ENCODE measurements at places on chromosomes 5 and 9.

DNA sequence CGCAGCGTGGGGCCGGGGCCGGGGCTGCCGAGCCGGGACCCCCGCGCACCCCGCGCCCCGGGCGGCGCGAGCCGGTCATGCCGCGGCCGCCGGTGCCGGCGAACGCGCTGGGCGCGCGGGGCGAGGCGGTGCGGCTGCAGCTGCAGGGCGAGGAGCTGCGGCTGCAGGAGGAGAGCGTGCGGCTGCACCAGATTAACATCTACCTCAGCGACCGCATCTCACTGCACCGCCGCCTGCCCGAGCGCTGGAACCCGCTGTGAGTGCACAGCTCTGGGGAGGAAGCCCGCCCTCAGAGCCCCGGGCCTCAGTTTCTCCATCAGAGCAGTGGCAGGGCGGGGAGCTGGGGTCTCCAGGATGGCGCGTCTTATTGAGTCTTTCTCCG, 335 bp downstream of the GALNT12 start:
- no peak for DNase-seq

- DNase-seq, result no peak
Measured at GRCh38 chr5:63323926-63324325, 638.3 kb downstream of the HTR1A start.

GRCh38 chr5:140341591-140341990, 4.8 kb downstream of the HBEGF start:
- no peak for DNase-seq

DNA sequence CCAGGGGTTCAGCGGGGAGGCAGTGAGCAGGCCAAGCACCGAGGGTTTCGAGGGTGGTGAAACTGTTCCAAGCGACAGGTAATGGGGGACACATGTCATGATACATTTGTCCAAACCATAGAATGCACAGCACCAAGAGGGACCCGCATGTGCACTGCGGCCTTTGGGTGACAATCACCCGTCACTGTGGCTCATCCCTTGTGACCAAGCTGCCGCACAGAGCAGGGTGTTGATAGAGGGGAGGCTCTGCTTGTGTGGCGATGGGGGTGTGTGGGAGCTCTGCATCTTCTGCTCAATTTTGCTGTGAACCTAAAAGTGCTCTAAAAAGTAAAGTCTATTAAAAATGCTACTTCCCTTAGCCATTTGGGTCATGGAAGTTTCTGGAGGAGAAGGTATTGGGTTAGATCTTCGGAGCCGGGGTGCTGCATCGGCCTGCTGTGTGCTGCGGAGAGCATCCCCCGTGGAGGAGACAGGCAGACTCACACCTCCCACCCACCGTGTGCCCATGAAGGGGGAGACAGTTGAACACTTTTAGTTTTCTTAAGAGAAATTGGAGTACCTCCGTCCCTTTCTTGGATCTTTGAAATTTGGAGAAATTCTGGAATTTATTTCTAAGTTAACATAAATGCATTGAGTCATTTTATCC, 280.4 kb upstream of the IRX2 start:
- no peak for DNase-seq

- DNase-seq, result no peak
Measured at GRCh38 chr9:85173967-85174366, 504.4 kb downstream of the NTRK2 start.

DNA sequence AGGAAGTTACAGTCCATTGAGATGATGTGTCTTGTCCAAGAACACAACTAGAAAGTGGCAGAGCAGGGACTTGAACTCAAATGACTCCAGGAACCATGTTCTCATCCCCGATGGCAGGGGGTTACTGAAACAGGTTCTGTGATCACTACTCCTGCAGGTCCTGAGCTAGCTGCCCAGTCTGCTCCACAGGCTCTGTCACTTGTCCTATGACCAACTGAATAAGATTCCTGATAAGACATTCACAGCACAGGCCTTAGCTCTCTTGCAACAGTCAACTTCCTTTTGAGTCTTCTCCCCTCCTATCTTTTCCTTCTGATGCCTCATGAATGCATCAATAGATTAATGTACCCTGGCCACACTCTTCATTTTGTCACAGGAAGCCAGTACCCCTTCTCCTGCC, 109.2 kb downstream of the SH3TC2 start:
- DNase-seq, result no peak

DNA sequence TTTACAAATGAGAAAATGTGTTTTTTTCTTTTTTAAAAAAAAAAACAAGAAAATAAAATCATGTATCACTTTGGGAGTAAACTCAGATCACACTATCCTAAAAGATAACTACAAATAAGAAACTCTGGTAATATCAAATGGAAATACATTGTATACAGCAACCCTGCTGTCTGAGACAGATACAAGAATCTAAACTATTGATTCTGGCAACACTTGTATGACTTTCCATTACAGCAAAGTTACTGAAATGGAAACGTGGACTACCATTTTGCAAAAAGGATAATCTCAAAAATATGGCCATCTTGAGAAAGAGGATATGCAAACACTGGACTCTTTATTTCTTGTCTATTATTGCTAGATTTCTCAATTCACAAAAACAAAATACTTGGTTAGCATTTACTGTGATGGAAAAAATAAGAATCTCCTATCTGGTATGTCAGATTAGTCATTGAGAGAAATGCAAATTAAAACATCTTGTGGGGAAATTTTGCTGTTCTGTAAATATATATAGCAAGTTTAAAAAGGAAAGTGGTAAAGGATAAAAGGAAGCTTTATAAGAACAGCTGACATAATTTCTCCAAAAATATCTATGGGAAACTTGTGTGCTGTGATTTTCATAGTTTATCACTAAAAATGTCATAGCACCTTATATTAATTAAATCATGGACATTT, 112.9 kb upstream of the FER start:
- DNase-seq, result no peak

GRCh38 chr5:78514427-78515330, 133.9 kb downstream of the LHFPL2 start:
- DNase-seq, result no peak

- no peak for DNase-seq
Measured at GRCh38 chr9:2992427-2992826, 148.5 kb upstream of the PUM3 start.

- no peak for DNase-seq
Measured at GRCh38 chr5:14327624-14328023, 184.5 kb downstream of the TRIO start.

DNA sequence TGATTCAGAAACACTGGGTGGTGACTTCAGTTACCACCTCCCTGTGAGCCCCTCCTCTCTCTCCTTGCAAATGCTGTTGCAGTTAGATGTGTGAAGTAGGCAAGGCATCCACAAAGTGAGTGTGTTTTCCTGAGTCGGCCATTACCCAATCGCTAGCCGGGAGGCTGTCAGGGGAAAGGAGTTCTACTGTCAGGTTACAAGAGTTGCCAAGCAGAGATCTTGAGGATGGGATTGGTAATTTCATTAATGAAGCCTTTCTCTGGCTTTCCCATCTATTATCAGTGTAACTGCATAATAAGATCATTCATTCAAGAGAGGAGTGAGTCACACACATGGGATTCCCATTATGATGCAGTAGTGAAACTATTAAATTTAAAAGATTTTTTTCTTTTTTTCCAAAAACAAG, 106.9 kb downstream of the GLDC start:
- no peak for DNase-seq

GRCh38 chr9:97906236-97906831, 16.0 kb downstream of the TRMO start:
- DNase-seq, result no peak

GRCh38 chr9:127814619-127815511, 12.2 kb downstream of the FPGS start:
- no peak for DNase-seq

Data from DMS79 (cell line).